ENCODE measurements at places on chromosomes 12 and 14.

DNA sequence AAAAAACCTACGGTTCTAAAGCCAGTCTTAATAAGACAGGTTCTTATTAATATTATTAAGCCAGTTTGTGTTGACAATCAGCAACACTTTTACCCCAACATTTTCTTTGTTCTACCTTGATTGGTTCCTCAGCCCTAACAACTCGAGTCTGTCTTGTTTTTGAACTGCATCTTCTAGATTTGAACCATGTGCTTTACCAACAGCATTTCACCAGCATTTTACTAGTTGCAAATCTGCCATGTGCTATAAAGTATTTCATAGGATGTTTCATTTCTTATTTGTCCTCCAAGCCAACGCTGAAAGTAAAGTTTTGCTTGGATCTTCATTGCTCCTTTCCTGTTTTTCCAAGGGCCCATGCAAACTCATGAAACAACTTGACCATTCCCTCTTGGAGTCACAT lies 133.4 kb downstream of the ST8SIA1 start:
- no peak for DNase-seq

DNA sequence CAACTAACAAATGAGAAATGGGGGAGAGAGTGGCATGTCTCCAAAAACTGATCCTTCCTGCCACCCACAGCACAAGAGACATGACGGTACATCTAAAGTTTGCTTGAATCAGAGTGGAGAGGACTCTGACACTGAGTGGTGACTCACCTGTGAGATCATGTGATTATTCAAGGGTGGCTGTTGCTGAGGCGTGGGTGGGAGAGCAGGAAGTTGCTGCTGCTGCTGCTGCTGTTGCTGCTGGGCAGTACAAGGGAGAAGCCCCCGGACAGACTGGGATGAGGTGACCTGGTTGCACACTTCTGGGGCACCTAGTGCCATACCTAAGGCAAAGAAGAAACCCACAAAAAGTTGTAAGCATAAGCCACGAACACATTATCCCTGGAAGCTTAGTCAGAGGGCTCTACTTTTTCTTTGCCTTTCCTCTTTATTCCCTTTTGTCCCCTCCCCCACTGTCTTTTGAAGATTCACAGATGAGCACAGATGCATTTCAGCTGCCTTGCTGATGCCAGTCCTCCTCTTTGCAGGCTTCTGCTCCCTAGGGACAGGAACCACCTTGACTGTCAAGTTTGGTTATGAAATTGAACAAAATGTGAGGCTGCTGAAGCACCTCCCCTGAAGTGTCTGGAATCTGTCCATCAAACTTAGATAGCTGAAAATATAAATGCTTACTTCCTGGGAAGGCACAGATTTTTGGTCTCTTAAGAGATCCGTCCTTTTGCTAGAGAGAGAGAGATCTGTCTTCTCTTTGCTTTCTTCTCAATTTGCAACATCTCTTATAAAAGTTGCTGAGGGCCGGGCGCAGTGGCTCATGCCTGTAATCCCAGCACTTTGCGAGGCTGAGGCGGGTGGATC lies 29.4 kb upstream of the STAC3 start:
- peak; percentile 87 for DNase-seq

DNA sequence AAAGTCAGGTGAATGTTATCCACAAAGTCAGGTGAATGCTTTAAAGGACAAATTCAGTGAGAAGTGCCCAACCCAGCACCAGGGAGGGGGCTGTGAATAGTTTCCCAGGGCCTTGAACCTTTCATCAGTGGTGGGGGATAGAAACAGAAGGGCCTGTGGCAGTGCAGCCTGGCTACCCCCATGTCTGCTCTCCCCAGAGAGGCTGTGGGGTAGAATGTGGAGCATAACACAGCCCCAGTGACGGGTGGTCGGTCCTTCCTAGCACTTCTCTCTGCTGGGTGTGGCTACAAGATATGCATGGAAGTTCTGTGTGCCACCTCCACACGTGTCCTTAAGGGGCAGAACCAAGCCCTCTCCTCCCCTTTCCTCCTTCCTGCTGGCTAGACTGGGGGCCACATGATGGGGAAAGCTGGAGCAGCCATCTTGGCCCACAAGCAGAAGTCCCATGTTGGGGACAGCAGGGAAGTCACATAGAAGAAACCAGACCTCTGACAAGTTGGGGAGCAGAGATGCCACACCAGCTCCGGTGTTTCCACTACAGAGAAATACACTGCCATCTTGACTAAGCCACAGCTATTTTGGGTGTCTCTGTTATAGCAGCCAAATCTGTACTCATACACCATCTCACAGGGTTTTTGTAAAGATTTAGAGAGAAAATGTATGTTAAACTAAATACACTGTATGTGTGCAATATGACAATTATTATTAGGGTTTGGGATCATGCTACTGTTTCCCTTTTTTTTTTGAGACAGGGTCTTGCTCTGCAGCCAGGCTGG lies 17.0 kb downstream of the RITA1 start:
- DNase-seq = no peak

DNA sequence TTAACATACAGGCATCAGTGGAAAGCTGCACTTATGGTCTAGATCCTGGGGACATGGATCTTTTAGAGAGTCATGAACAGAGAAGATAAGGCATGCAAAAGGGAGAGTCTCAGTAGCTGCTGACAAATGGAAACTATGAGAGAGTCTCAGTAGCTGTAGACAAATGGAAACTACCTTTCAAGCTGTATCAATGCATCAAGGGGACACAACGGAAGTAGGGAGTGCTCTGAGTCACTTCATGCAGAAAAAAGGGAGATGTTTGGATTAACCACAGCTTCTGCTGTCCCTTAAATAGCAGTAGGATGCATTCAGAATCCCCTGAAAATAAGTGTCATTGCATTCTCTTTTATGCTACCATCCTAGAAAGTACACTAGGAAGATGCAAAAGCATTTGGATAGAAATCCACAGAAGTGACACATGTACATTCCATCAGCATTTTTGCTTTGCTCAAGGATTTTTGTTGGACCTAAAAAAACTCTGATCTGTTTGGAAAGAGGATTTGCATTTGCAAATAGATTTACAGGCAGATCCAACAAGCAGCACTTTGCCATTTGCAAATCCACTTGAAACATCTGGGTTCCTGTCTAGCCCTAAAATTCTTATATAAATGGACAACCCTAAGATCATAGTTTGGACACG lies 227.5 kb upstream of the LMO3 start:
- DNase-seq = no peak

- no peak for DNase-seq
These were observed 254.0 kb downstream of the ANO6 start for GRCh38 chr12:45469902-45470301.

- DNase-seq = no peak
These were observed 343.2 kb upstream of the TMTC1 start for GRCh38 chr12:30126944-30127343.

DNA sequence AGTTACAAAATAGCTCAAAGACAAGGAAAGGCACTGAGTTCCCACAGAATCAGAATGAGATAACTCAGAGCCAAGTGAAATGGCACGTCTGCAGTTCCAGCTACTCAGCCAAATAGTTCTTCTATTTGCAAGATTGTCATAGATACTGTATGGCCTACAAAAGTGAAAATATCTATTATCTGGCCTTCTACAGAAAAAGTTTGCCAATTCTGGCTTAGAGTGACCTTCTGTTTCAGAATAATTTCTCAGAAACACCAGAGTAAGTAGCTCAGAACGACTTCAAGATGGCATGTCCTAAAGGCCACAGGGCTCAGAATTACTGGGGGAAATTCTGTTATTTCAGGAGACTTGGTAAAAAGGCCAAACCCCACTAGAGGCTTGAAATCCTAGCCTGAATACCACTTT lies 10.7 kb upstream of the RTRAF start:
- no peak for DNase-seq

GRCh38 chr12:100503228-100503628 lies 29.6 kb downstream of the NR1H4 start:
- DNase-seq = no peak

- no peak for DNase-seq
These were observed 17.7 kb upstream of the HNF1A start for GRCh38 chr12:120960657-120961056.

DNA sequence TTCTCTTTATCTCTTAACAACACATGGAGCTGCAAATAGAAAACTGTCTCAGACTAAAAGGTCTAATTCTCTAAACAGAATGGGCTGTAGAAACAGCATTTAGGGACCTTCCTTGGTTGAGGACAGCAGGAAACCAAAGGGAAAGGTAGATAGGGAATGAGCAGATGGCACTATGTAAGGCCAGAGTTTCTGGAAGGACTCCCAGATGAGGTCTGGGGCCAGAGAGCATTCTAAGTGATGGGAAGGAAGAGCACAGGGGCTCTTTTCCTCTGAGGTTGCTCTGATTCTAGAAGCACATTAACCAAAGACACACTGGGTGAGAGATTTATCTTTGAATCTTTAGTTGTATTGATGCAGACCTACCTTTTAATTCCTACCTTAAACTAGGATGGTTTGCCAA lies 79.4 kb downstream of the TPH2 start:
- DNase-seq = no peak

GRCh38 chr14:85531141-85531586 lies 1.2 kb downstream of the FLRT2 start:
- no peak for DNase-seq

DNA sequence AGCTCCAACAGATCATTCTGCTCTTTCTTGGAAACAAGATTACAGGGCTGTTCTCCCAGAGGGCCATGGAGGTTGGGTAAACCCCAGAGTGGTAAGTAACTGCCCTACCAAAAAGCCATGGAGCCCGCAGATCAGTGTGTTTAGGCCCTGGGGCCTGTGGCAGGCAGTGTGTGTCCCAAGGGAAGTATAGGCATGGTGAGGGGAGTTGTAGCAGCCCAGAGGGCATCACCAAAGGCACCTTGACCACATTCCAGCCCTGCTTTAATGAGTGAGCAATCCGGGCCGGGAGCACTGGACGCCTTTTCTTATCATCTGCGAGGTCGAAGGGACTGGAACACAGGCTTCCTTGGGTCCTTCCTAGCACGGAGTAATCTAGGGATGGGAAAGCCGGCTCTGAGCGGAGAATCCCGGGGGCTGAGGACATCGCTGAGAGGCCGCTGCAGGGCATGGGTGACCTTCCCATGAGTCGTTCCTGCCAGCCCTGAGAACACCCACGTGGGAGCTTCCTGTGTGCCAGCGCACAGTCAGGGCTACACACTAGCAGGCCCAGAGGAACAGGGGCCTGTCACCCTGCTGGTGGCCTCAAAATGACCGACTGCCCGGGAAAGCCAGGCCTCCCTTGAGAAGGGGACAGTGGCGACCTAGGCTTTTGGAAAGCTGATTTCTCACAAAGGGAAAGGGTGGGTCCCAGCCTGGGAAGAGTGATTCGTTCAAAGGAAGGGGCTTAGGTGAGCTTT lies 91.3 kb downstream of the NINJ2 start:
- no peak for DNase-seq

- no peak for DNase-seq
These were observed 33.7 kb downstream of the PRKD1 start for GRCh38 chr14:29893989-29894388.
